Activated T-helper 1 cell treated with Interleukin-2 at 50 U/mL for 16 hours (primary cell): ENCODE measurements at places on chromosomes 11 and 22.

- no peak for DNase-seq
Observed at GRCh38 chr22:36610567-36610966, 81.6 kb upstream of the EIF3D start.

DNA sequence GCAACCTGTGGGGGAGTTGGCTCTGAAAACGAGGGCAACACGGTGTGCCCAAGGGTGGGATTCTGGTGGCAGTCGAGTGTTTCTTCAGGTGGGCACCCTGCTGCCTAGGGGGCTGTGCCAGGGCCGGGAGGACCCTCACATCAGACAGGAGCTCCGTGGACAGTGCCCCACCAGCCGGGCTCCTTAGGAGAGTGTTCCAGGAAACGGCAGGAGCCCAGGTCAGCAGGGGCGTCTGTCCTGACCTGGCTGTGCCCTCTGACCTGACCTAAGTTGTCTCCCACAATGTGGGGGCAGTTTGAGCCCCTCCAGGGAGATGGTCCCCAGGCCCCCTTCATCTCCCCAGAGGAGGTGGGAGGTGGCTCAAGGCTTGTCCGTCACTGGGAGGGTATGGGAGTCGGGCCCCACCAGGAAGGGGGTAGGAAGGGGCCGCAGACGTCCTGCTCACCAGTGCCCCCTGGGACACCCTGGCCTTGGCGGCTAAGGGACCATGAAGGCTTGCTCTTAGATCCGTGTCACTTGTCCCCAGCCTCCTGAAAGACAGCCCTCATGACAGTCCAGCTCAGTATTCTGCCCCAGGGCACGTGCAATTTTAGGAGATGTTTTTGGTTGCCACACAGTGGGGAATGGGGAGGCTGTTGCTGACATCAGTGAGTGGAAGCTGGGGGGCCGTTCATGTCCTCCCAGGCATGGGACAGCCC lies 32.2 kb upstream of the GAL start:
- DNase-seq = no peak

- DNase-seq = no peak
Observed at GRCh38 chr11:116294630-116295029, 478.2 kb downstream of the BUD13 start.

GRCh38 chr22:39294571-39295468 lies 24.6 kb downstream of the RPL3 start:
- DNase-seq = no peak

DNA sequence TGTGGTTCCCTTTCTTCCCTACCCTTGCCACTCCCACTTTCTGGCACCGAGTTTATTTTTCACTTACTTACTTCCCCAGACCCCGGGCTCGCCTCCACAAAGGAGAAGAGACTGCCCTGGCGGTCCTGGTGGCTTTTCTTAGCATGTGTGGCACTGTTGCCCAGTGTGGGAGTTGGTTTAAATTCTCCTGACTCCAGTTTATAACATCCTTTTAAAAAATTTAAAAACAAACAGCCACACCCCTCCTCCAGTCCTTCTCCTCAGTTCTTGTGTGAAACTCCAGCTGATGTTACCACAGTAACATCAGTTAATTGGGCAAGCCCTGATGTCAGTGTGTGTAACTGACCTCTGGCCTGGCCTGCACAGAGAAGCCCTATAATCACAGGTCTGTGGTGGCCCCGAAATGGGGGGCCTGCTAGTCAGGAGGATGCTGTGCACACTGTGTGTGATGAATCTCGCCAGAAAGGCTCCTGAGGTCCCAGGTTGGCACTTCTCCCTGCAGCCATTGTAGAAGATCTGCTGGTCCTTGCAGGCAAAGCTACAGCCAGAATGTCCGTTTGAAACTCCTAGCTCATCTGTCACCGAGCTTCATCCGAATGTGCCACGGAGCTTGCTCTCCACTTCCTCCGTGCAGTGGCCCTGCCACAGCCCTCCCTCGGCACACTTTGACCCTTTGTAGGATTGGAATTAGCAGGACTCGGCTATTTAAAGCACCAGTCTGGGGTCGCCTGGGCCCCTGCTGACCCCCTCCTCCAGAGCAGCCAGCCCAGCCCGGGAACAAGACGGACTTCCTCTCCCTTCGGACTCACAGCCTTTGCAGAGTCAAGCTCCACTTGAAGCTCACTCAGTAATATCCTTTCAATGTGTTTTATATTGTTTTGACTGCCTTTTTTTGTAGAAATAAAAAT lies 7.6 kb downstream of the YDJC start:
- no peak for DNase-seq
